ENCODE measurements at places on chromosomes 4 and X.
A peak's percentile ranks its signal among the peaks of the same experiment; 100 is the strongest.

GRCh38 chr4:21596521-21596920 lies 352.1 kb downstream of the KCNIP4 start:
- DNase-seq: peak; percentile 84

GRCh38 chr4:171378323-171378722 lies 434.9 kb upstream of the GALNTL6 start:
- no peak for DNase-seq

DNA sequence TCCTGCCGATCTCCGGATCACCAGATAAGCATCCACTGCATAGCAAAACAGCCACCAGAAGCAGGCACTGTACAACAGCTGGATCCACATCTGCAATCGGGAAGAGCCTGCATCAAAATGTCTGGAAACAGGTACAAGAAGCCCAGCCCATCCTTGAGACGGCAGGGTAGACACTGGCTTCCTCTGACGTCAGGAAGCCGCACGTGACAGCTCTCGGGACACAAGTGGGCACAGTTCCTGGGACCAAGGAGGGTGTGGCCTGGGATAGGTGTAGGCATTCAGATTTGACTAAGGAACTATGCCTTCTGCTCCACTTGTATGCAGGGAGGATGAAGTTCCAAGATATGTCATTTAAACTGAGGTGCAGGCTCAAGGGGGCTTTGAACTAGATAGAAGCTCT lies 6.3 kb downstream of the GPR143 start:
- DNase-seq: no peak

DNA sequence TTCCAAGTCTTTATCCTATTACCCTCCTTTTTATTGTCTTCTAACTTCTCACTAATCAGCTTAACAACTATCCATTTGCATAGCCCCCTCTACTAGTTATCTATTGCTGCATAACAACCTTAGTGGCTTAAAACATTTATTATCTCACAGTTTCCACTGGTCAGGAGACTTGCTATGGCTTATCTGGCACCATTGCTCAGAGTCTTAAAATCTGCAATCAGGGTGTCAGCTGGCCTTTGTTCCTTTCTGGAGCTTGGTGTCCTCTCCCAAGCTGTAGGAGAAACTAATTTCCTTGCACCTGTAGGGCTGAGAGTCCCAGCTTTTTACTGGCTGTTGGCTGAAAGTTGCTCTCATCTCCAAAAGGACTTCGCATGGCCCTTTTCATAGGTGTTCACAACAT lies 137.0 kb upstream of the SMIM31 start:
- DNase-seq: no peak

Data from pons (tissue), 1 donor.